ENCODE measurements at places on chromosomes 16 and 17.

DNA sequence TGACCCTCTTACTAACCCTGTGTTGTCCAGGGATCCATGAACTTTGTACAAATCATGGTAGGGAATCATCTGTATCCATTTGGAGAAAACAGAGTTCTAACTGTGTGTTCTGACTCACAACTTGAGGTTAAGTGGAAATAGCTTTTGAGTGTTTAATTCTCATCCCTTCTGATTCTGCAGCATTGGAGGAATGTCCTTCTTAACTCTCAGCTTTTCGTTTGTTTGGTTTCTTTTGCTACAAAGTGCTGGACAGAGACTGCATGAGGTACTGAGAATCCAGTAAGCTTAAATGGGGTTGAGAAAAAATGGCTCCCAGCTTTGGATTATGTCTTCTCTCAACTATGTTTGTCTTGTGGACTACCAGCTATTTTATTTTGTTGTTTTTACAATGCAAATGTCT lies 352.1 kb upstream of the KIF2B start:
- DNase-seq: no peak

DNA sequence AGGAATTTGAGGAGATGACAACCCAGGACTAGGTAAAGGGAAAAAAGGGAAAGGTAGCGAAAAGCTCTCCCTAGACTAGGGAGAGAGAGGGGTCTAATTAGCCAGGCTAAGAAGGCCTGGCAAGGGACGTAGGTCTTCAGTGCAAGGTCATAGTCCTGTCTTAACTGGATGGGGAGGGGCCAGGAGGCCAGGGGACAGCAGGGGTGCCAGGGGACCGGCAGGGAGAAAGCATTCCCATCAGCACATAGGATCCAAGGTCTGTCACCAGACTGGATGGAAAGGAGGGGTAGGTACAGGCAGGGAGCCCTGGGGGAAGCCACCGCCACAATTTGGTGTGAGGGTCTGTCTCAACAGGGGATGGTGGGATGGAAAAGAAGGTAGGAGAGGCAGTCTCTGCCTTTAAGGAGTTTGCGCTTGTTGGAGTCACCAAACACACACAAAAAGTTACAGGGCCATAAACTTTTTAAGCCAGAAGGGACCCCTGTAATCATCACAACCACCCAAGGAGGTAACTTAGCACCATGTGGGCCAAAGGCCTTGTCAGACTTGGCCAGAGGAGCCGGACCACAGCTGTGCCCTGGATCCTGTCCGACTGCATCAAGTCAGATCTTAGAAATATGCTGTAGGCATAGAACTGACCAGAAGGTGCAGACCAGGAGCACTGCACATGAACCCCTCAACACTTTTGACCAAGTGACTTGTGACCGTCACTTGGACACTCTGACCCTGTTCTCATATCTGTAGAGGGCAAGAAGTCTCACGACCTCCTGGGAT lies 10.0 kb downstream of the AXIN2 start:
- no peak for DNase-seq

DNA sequence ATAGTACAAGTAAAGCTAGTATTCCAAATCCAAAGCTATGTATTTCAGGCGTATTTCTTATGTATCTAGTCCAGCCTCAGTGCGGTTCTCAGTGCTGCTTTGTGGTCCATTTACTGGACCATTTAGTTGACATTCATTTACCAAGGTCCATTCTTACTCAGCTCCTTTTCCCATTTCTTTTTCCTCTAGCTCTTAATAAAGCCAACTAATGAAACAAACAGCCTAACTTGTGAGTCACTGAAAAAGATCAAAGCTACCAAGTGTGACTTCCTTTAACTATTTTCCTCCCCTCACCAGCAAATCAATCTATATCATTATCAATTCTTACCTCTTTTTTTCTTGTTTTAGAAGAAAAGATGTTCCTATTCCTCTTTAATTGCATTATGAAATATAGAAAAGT lies 64.0 kb downstream of the CYB561 start:
- DNase-seq: no peak

- no peak for DNase-seq
These were observed 57.2 kb downstream of the NUP88 start for GRCh38 chr17:5362162-5362811.

- DNase-seq: no peak
These were observed 20.4 kb upstream of the CDYL2 start for GRCh38 chr16:80824623-80825364.

- no peak for DNase-seq
These were observed 7.5 kb upstream of the ITGAD start for GRCh38 chr16:31385680-31386079.

GRCh38 chr17:60077672-60078519 lies 825 bp downstream of the HEATR6 start:
- DNase-seq: no peak

DNA sequence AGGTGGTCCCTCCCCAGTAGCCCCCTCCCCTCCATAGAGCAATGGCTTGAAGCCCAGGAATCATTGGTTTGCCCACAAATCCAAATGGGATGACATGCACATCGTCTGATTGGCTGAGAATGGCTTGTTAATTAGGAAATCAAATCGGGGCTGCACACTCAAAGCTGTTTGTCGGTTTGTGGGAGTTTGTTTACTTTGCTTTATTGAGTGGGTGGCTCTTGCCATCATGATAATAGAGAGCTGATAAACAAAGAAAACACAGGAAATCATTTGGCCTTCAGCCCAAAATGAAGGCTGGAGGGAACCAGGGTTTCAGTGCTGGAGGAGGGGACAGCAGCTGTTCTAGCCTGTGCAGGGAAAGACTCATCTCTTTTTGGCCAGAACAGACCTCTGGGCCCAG lies 316.3 kb downstream of the CBLN1 start:
- DNase-seq: no peak

DNA sequence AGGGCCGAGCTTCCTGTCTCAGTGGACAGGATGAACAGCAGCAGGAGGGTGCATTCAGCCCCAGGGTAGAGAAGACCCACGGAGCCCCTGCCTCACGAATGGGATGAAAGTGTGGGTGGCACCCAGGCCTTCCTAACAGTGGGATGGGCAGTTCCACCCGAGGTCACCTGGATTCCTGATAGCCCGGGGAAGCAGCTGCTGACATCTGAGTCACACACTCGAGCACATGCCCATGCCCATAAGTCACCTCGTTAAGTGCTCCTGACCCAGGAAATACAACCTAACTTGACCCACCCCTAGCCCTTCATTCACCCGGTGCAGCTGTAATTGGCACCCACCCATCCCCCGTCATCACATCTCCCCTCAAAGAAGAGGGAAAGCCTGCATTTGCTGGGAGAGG lies 85.3 kb upstream of the FOXF1 start:
- no peak for DNase-seq

DNA sequence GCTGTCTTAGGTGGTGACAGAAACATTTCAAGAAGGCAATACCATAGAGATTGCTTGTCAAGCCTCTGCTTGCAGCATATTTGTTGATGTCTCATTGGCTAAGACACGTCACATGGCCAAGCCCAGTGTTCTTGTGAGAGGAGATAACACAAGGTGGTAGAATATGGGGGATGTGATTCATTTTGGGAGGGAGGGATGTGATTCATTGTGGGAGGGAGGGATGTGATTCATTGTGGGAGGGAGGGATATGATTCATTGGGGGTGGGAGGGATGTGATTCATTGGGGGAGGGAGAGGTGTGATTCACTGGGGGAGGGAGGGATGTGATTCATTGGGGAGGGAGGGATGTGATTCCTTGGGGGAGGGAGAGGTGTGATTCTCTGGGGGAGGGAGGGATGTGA lies 470.5 kb upstream of the SALL1 start:
- DNase-seq: no peak

GRCh38 chr17:8060274-8060673 lies 21.4 kb downstream of the ALOX15B start:
- no peak for DNase-seq

DNA sequence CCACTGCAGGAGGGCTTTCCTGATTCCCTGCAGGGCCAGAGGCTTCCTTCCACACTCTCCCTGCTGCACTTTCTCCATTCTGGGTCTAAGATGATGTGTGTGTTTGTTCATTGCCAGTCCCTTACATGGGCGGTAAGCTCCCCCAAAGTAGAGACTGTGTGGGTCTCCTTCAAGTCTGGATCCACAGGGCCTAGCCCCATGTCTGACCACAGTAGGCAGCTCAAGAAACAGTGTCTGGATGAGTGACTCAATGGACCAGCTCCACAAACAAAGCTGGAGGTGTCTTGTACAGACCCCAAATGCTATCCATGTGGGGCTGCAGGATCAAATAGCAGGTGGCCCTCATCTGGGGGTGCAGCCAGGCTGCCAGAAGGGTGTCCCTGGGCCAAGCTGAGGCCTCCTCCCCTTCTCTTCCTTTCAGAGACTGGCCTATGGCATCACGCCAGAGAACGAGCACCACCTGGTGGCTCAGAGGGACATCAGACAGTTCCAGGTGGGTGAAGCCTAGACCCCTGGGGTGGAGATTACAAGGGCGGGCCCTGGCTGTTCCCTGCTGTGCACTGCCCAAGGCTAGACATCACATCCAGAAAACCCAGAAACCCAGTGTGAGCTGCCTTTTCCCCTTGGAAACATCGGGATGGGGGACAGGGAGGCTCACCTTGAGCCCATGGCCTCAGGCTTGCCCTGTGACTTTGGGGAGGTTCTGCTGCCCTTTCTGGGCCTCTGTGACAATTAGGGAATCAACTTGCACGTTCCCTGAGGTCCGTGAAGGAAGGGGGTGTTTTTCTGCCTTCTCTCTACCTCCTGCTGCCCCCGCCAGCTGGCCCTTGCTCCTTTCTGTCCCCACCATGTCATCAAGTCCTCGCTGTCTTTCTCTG lies 45.9 kb downstream of the SLC6A2 start:
- peak; percentile 29 for DNase-seq

DNA sequence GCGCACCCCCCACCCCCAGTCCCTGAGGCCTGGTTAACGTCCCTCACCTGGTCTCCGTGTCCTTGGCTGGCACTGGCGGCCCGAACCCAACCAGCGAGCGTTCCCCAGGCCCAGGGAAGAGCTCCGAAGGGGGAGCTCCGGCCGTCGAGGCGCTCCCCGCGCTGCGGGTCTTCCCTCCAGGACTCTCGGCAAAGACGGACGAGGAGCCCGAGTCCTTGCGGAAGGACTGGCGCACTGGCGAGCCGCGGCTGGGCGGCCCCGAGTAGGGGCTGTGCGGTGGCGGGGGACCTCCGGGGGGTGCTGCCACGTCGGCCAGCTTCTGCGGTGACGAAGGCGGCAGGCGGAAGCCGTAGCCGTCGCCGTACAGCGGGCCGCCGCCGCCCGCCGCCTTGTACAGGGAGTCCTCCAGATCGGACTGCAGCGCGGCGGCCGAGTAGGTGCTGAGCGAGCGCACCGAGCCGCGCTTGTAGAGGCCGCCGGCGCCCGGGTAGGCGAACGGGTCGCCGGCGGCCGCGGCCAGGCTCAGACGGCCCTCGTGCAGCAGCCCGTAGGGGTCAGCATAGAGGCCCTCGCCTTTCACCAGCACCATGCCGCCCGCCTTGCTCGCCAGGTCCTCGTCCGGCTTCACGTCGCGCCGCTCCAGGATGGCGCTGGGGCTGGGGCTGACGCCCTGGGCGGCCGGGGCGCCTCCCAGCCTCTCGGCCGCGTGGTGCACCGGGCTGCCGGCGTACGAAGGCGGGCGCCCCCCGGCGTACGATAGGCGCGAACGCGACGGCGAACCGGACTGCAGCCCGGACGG lies 44.1 kb downstream of the SRCIN1 start:
- DNase-seq: no peak

DNA sequence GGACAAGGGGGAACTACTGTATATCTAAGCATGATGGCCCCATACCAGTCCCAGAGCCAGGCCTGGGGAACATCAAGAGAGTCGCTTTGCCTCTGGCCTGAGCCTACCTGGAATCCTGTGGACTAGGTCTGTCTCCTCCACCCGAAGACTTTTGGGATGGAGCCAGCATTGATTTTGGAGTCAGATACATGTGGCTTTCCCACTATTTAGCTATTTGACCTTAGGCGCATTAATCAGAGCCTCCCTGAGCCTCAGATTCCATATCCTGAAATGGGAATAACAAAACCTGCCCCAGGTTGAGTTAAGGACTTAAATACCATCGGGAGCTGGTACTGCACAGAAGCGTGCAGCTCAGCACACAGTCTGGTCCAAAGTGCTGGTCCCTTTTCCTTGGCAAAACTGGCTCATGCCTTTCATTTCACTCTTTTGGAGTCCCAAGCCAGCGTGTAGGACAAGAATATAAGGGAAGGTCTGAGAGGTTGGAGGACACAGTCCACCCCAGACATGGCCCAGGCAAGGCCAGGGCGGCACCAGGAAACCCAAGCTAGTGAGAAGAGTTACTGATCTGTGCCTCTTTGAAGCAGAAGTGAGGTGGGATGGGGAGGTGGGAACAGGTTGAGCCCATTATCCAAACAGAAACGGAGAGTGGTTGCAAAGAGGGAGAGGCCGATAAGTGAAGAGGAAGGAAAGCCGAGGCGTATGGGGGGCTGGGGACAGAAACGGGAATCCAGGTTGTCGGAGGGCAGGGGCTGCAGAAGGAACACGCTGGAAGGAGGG lies 986 bp downstream of the FA2H start:
- DNase-seq: no peak

GRCh38 chr17:38671939-38672720 lies 2.6 kb downstream of the EPOP start:
- DNase-seq: no peak

GRCh38 chr16:75534560-75535205 lies 1.2 kb downstream of the CHST5 start:
- no peak for DNase-seq

- DNase-seq: no peak
These were observed 122.3 kb upstream of the CIBAR2 start for GRCh38 chr16:85234310-85235204.

Measured in right renal cortex interstitium (tissue), 3 donors.